Hepatic stellate cell (primary cell): ENCODE measurements at places on chromosomes 5 and 9.
A peak's percentile ranks its signal among the peaks of the same experiment; 100 is the strongest.

- DNase-seq: no peak
Measured at GRCh38 chr5:1315709-1316587, 21.1 kb upstream of the TERT start.

DNA sequence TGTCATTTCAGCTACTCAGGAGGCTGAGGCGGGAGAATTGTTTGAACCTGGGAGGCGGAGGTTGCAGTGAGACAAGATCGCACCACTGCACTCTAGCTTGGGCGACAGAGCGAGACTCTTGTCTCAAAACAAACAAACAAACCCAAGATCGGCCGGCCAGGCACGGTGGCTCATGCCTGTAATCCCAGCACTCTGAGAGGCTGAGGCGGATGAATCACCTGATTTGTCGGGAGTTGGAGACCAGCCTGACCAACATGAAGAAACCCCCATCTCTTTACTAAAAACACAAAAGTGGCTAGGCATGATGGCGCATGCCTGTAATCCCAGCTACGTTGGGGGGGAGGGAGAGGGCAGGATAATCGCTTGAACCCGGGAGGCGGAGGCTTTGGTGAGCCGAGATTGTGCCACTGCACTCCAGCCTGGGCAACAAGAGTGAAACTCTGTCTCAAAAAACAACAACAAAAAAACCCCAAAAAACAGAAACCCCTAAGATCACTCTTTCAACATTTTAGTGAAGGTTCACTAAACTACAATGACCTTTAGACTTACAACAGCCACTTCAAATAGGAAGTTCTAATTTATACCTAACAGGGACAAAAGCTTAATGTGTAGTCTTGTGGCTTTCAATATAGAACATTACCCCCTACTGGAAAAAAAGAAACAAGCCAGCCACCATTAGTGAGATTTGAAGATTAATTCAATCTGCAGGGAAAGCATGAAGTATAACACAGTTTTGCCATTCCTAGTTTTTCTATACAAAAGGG lies 7.0 kb downstream of the HSPA9 start:
- DNase-seq: no peak

DNA sequence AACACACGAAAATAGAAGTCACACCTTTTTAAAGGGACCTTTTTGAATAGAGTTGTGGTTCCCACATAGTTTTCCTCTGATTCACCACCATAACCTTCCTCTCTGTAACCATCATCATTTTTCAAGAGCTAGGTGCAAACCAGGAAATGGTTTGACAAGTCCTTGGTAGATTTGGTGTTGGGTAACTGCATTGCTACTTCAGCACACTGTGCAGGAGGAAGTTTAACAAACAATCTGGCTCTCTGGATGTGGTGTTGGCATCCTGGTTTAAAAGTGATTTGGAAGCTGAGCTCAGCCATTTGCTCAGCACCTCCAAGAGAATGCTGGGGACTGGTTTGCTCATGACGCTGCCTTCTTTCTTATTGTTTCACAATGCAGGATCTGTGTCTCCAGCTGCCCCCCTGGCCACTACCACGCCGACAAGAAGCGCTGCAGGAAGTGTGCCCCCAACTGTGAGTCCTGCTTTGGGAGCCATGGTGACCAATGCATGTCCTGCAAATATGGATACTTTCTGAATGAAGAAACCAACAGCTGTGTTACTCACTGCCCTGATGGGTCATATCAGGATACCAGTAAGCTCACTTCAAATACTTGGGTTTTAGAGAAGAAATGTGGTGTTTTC lies 213.1 kb downstream of the RFK start:
- DNase-seq: no peak

DNA sequence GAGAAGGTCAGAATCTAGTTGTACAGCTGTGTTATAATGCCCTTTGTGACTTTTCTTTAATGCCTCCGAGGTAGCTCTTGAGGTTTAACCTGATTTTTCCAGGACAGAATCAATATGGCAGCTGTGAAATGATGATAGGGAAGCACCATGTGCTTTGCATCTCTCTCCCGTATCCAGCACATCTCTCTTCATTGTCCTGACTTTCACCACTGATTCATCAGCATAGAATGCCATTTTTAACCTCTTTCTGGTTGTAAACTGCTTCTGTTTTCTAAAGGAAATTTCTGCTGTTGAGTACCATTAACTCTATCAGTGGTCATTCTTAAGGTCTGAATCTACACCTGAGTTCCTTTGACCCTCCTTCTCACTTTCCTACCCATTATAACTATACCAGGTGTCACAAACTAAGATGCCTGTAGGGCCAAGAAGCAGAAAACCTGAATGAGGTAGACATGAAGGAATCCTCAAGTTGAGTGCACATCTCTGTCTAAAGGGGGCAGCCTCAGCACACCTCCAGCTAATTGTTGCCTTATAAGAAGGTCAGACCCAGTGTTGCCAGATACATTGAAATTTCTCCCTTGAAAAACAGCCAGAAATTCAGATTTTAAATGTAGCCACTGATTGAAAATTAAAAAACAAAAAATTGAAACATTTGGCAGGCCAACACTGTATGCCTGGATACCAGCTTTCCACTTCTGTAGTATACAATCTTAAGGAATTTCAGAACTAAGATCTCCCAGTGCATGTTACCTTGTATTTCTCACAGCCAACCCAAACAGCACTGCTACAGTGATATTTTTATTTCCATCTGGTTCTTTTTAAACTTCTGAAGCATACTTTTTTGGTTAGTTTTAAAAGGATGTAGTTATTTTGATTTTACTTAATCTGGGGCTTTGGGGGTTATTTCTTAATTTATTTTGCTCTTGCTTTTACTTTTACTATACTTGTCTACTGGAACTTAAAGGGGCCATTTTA lies 35.8 kb upstream of the TLX3 start:
- no peak for DNase-seq

DNA sequence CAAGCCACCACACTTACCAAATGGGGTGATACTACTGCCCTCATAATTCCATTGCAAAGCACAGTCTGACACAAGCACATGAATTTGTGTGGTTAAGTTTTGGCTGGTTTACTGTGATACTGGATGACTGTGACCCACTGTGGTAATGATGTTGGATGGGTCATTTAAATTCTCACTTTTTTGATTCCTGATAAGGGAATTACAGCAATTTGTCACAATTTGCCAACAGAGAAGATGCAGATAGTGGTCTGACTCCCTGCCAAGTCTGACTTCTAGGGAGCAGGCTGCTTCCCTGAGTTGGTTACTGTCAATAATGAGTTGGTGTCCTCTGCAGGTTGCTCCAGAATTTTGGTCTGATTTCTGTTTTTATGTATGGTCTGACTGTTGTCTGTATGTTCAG lies 731.9 kb downstream of the MTRR start:
- DNase-seq: no peak

DNA sequence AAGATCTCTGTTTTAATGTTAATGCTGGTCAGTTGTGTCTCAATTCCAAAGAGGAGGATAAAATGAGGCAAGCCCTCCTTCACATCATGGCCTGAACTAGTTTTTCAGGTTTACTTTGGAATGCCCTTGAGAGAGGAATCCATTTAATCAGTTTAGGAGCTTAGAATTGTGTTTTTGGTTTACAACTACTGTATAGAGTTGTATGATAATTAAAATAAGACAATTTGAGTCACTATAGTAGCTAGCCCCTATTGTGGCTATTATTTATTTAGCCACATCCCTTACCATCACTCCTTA lies 107.8 kb upstream of the PRLR start:
- no peak for DNase-seq

DNA sequence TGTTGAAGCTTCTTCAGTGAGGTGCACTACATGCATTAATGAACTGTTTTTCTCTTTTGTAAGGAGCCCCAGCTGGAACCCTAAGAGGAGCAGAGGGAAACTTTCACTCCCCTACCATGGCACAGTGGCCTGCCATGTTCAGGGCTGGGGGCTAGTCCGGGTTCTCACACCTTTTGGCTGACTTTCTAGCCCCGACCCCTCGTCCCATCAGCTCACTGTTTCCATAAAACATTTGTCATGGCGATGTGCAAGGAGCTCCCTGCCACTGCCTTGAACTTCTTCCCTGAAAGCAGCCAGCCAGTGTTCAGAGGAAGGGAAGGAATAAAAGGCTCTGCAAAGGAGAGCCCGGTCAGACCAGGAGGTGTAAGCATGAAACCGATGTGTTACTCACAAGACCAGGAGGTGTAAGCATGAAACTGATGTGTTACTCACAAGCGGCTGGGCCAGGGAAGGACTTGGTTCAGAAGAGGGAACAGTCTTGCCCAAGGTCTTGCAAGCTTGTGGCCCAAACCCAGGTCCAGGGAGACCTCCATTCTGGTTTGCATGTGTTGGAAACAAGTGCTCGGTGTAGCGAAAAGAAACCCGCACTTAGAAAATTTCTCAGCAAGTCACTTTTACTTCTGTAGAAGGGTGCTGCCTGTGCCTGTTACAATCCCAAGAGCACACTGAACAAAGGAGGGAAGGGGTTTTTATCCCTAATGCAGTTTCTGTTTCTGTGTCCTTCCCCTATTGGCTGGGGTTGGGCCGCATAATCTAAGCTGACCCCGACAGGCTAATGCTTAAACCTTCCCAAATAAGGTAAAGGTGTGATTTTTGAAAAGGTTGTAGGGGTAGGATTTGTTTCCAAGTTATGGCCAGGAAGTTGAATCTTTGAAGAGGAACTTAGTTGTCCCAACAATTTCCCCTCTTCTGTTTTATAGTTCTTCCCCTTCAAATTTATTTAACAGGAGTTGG lies 3.4 kb upstream of the ABO start:
- no peak for DNase-seq

DNA sequence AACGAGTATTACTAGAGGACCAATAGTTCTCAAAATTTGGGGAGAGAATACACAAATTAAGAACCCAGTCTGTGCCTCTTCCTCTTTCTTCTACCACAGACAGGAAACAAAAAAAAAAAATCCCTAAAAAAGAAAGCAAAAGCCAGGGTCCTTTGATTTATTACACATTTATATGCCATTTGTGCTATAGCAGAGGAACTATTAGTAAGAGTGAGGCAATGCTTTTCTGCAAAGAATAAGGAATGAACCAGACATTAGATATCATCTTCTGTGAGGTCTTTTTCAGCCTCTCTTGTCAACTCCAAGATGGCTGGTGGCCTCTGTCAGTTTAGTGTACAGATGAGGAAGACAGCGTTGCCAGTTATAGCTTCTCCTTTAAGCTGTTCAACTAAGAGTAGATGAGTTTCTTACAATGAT lies 127.6 kb downstream of the RFX3 start:
- DNase-seq: no peak

DNA sequence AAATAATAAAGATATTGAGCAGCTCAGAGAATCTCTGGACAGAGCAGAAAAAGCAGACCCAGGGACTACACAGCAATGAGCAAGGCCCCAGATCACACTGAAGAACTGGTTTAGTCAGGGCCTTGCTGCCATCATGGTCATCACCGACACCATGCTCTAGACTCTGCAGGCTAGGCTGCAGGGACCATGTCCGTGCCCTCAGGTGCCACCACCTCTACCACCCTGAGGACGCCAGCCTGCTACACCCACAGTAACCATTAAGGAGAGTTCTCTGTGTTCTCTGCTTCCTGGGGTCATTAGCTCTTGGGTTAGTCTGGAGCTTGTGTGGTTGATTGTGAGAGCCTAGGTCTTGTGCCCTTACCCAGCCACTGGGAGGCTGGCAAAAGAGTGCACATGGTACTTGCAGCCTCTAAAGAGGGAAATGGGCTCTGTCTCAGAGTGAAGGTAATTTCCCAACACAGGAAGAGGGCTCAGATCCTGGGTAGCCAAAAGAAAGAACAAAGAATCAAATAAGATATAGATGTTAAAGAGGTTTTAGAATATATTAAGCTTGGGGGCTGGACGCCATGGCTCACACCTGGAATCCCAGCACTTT lies 31.9 kb upstream of the JADE2 start:
- no peak for DNase-seq

- no peak for DNase-seq
Measured at GRCh38 chr5:3122216-3122615, 370.7 kb upstream of the IRX2 start.

DNA sequence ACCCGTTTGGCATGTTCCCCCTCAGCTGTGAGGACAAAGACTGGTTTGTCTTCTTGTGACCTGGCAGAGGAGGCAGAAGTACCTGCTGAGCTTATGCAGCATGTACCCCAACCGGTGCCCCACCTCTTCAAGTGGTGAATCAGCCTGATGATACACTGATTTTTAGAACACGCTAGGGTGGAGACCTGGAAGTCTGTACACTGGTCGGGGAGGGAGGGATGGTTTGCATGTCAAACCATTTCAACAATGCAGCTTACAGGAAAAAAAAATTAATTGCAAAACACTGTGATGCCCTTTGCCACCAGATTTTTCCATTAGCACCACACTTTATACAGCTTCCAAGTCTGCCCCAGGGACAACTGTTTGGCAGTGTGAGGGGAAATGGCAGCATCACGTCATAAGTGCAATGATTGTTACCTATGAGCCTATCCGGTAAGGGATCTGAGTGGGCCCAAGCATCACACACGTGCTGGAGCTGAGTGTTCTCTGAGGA lies 155.1 kb upstream of the DMRT1 start:
- DNase-seq: no peak

GRCh38 chr9:123450996-123451395 lies 95.0 kb downstream of the CRB2 start:
- no peak for DNase-seq

DNA sequence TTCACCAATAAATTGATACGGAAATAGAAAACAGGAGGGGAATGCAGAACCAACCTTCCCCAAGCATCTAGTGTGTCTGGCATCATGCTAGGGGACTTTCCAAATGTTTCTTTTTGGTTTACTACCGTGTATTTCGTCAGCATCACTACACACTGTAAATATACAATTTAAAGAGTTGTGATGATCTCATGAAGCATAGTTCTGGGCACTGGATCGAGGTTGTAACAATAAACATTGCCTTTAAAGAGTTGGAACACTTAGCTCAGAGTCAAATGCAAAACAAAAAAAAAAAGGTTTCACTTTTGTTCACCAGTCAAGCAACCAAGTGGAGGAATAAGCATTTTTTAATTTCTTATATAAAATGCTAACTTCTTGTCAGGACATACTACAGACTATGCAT lies 2.9 kb upstream of the SCAI start:
- DNase-seq: peak; percentile 56

GRCh38 chr5:39337252-39337915 lies 26.9 kb downstream of the C9 start:
- no peak for DNase-seq

DNA sequence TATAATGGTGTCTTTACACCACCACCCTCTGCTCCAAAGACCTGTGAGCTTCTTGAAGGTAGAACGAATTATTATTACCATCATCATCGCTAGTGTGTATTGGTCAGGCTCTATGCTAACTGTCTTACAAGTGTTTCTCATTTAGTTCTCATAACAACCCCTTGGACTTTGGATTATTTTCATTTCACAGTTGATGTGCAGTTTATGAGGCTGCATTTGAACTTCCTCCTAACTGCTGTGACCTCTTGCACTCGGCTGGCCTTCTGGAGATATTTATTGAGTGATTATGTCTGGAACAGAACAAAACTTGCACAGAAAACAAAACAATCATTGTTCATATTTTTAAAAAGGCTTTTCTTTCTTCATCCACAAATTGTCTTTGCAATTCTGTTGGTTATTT lies 306.3 kb upstream of the SGCD start:
- no peak for DNase-seq

DNA sequence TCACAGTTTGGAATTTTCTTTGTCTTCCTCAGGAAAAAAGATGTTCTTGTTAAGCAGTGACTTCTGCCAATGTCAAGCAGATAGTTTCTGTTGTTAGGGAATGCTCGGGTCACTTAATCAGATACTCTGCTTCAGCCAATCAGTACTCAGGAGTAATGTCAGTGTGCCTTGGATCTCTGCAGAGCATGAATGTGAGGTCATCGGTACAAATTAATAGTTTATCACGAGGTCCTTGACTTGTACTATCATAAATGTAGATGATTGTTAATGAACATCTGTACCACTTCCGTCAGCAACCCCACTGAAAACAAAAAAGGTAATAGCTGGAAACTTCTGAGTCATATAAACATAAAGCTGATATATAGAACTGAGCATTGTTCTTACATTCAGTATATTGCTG lies 73.6 kb downstream of the FBXL7 start:
- DNase-seq: no peak
